ENCODE measurements at places on chromosomes 3 and 15. TPM values are rescaled to one million over a fixed set of nuclear protein-coding genes. Genes with fewer than 3 reads are reported as not detected.

UROC1 gene
- not detected for total RNA-seq

SEC22C gene
- 83.4 TPM for total RNA-seq

ZCWPW2 gene
- 0.81 TPM for total RNA-seq

- no peak for DNase-seq
Observed at GRCh38 chr3:38519651-38520050, 23.5 kb downstream of the EXOG start.

- no peak for DNase-seq
Observed at GRCh38 chr3:51395493-51396213, 4.6 kb downstream of the RBM15B start.

DNA sequence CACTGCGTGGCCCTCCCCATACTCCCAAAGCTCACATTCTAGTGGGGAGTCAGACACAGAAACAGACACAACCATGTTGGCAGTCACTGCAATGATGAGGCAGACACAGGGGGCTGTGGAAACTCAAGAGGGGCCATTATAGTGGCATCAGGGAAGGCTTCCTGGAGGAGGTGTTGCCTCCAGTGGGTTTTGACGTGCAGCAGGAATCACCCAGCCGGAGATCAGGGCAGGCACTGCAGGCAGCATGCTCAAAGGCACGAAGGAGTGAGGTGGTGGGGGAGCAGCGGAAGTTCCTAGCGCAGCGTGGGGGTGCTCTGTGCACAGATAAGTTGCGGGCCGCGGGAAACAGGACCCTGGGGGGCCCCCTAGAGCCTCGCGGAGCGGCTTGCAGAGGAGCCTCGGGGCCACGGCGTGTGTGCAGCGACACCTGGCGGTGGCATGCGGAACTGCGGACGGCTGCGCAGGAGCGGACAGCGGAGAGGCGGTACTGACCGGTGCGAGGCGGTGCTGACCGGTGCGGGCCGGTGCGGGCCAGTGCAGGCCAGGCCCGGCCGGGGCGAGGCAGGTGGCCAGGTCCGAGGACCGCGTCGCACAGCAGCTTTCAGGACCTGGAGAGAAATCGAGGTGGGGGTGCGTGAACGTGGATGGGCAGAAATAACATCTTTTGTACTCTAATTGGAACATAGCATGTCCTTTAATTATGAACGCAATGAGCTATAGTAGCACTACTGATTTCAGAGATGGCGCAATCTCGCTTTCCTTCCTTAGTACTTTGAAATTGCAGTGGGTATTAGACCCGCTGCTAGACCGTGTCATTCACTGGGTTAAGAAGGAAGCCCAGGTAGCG lies 101.5 kb downstream of the FBLN2 start:
- DNase-seq, result no peak

DNA sequence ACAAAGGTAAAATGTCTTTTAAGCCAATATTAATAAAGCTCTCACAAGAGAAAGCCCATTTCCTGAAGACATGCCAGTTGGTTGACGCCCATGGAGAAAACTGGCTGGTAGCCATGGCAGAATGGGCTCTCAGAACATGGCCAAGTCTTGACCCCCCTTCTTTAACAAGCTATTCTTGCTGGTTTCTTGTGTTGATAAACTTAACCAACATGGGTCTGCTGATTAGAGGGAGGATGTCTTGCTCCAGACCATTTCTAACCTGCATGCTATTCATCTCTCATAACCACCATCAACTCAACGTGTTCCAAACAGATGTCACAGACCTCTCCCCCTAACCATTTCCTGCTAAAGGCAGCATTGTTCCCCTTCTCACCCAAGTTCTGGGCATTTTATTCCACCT lies 25.7 kb downstream of the NTRK3 start:
- DNase-seq, result no peak
